ENCODE measurements at places on chromosomes 11 and 22.
A peak's percentile ranks its signal among the peaks of the same experiment; 100 is the strongest.

- no peak for DNase-seq
Measured at GRCh38 chr22:37105154-37105553, 4.4 kb downstream of the TMPRSS6 start.

DNA sequence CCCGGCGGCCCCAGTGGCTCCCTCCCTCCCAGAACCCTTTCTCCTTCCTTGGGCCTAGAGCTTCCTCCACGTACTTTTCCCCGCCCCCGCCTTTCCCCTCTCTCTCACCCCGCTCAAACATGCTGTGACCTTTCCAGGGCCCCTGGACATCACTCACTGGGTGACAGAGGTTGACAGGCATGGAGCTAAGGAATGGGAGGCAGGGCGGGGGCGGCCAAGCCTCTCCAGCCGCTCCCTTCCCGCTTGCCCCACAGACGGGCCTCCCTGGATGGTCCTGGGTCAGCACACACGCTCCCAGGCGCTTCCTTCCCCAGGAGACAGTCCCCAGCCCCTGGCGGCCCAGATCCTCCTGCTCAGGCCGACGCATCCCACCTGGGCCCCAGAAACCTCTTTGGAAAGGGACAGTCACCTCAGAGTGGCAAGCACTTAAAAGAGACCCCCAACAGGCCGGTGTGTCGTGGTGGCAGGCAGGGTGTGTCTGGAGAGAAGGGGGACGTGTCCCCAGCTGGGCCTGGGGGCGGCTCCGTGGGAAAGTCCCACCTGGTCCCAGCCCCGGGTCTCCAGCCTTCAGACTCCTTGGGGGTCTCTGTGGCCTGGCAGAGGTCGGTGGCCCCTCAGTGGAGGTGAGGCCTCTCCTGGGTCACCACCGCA is 8.8 kb downstream of the H19 start:
- no peak for DNase-seq

GRCh38 chr11:102868339-102868738 is 6.4 kb downstream of the MMP12 start:
- no peak for DNase-seq

DNA sequence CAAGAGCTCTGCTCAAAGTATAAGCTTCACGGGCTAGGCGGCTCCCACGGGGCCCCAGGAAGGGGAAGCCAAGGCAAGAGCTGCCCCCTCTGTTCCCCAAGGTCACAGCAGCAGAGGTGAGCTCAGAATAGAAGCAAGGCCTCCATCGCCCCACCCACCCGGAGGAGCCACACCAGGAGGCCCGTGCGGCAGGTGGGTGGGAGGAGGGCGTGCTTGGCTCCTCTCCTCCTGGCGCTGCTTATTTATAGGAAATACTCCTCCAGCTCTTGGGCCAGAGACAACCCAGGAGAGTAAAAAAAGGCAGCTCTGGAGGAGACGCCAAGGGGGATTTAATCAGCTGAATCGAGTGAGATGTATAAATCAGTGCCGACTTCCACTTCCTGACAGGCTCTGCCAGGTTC is 87.8 kb downstream of the FEZ1 start:
- no peak for DNase-seq

DNA sequence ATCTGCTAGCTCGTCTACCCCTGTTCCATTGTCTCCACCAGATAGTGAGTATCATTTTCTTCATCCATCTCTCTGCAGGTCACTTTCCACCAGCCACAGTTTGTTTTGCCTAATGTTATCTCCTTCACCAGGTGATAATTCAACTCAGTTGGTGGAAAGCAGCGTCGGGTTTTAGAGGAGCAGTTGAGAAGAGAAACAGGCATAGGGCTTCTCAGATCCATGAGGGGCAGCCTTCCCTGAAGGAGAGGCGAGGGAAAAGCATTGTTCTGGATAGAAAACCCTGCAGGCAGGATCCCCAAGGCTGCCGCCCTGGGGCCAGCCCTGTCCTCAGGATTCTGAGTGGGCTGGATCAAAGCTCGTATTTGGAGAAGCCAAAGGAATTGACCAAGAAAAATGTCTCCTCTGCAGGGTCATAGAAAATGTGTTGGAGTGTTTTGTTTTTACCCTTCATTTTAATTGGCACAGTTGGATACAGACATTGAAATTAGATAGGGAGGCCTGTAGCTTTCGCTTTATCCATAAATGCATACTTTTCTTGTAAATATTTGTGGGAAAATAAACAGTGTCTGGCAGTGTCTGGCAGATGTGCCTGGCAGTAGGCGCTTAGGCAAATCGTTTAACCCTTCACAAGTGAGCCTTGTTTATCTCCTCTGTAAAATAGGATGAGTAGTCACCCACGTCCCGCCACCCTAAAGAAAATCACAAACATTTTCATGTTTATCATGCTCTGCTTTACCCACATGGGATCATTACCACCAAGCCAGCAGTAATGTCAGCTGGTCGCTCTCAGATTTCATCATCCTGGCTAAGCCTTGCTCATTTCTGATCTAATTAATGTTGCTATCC is 73.4 kb upstream of the TTC12 start:
- DNase-seq, result no peak

GRCh38 chr22:19576460-19577421 is 52.5 kb upstream of the CLDN5 start:
- no peak for DNase-seq

GRCh38 chr22:19376247-19376646 is 55.3 kb downstream of the HIRA start:
- DNase-seq, result no peak

- no peak for DNase-seq
Measured at GRCh38 chr22:19709063-19709769, 5.1 kb upstream of the SEPTIN5 start.

- no peak for DNase-seq
Measured at GRCh38 chr22:26768952-26769351, 111.6 kb downstream of the MIAT start.

DNA sequence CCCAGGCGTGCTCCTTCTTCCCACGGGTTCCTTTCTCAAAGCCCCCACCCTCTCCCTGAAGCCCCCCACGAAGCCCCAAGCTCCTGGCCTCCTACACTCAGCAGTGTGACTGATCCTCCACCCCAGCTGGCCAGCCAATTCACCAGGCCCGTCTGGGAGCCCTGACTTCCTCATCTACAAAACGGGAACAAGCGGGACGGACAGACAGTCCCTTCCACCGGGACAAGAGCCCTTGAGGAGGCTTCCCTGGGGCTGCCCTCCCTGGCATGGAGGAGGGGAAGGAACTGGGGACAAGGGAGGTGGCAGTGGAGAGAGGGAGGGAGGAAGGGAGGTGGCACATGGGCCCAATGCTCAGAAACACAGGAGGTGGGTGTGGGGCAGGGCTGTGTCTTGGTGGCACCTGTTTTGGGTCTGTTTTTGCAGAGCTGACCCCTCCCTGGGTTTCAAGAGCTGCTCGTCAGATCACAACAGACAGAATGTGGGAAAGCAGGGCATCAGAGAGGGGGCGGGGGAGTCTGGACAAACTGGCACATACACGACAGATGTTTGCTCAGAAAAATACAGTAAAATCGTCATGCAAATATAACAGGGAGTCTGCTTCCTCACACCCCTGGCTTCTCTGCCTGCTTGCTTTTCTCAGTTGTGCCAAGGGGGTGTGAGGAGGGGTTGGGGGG is 56.8 kb downstream of the ELFN2 start:
- DNase-seq, result peak; percentile 17

- DNase-seq, result no peak
Measured at GRCh38 chr11:64238999-64239398, 1.9 kb upstream of the FKBP2 start.

GRCh38 chr11:129280027-129280811 is 88.1 kb upstream of the ARHGAP32 start:
- no peak for DNase-seq

DNA sequence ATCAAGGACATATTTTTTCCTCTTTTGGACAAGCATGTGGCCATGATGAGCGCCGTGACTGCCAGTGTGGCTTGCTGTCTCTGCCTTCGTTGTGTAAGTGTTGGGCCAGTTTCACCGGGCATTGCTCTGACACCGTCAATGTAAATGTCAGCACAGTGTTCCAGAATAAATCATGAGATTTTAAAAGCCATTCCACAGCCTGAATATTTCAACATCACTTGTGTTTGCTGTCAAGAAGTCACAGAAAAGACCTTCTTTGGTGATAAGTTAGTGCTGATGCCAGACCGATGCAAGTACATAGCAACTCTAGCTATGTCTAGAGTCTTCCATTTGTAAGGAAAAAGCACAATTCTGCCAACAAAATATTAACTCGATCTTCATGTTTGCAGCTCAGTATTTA is 467.8 kb downstream of the TBC1D22A start:
- DNase-seq, result no peak

DNA sequence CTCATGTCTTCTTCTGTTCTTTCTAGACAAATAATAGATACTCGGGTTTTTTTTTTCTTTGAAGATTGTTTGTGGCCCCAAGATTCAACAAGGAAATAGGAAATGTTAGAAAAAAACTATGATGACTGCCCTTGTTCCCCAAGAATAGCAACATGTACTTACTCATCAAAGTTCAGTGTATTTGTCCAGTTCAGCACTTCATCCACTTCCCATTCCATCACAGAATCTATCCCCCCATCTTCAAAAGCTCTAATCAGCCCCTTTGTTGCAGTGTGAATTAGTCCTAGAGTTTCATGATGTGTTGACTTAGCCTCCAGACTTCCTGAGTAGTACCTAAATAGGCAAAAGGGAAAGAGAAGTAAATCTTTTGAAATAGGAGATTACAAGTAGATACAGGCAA is 74.3 kb downstream of the C11orf65 start:
- DNase-seq, result no peak

DNA sequence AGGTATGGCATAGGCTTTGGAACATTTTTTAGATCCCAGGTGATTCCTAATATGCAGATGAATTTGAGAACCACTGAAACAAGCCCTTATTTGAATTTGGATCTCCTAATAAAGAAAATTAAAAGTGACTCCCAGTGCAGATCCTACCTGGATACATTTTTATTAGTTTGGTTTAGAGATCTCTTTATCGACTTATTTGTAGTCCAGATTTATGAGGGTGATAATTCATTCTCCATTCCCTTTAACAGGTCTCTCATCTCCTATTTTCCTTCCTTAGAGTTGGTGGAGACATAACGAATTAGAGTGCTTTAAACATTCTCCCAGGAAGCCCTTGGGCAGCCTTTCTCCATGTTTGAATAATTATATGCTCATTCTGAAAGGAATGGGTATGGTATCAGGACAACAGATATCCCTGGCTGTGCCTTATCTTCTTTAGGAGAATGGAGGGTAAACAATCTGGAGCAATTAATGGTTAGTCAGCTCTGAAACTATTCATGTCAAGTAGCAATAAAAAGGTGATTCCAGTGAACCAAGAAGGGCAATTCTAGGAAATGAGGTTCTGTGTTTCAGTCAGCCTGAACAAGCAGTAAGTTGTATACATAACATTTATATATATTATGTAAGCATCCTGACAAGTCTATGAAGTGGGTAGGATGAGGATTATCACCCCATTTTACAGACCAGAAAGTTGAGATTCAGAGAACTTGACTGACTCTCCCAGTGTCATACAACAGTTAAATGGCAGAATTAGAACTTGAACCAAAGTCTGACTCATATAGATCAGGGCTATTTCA is 53.9 kb upstream of the RCE1 start:
- DNase-seq, result peak; percentile 79

GRCh38 chr11:71293961-71294782 is 41.8 kb upstream of the SHANK2 start:
- no peak for DNase-seq

DNA sequence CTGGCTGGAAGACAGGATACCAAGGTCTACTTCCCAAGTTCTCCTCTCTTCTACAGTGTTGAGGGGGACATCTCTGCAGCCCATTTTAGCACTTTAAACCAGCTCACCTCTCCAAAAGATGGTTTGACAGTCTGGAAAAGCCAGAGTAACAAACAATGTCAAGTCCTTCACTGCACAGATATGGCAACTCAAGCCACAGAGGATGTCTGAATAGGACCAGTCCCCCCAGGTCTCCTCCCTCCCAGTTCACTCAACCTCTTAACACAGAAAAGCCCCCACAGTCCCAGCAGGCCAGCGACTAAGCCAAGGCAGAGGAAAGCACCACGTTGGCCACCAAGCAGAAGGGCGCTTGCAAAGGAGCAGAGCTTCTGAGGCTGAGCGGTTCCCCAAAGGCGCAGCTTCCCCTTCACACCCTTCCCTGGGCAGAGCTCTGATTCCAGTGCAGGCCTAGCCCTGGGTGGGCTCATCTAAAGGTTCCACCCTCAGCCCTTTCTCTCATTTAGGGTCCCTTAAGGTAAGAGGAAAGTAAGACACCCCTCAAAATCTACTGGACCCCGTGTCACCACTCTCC is 62.7 kb downstream of the PAK1 start:
- DNase-seq, result no peak

DNA sequence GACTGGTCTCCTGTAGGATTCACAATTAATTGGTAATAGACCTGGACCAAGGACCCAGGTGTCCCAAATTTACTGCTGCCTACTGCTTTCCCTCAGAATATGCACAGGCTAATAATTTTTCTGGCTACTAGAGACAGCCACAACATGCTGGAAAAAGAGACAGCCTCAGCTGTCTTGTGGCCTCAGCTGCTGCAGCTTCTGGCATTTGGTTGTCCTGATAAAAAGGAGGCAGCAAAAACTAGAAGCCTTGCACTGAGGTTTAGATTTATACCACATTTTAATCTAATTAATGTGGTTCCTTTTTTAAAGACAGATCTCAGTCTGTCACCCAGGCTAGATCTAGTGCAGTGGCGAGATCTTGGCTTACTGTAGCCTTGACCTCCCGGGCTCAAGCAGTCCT is 89.8 kb downstream of the BTBD10 start:
- DNase-seq, result no peak

DNA sequence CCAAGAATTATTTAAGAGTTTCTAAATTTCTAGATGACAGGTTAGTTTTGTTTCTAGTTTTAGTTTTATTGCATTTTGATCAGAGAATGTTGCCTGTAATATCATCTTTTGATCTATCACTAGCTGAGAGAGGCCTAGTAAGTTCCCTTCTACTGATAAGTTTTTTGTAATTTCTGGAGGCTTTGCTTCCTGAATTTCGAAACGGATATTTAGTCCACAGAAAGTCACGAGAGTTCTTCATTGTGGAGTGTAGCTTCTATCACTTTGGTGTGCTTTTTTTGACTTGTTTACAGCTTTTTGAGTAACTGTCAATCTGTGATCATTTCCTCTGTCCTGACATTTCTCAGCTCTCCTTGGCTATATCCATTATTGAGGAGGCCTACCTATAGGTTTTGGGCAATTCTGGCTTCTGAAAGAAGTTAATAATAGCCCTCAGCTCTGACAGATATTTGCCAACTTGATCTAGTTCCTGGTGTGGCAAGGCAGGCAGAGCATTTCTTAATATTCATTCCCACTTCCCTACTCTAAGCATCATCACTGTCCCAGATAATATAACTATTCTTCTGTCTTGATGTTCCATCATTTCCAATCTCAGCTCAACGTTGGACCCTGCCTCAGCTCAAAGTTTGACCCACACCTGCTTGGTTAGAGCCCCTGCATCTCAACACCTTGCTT is 171.3 kb downstream of the BLID start:
- DNase-seq, result no peak

All from LNCaP clone FGC (cell line).